Bronchial epithelial cell (primary cell): ENCODE measurements at places on chromosomes 6 and 20. TPM values are rescaled to one million over a fixed set of nuclear protein-coding genes. Genes with fewer than 3 reads are reported as not detected.
A peak's percentile ranks its signal among the peaks of the same experiment; 100 is the strongest.

GRCh38 chr6:108592371-108593337 lies 31.9 kb downstream of the FOXO3 start:
- peak; percentile 79 for DNase-seq

GRCh38 chr20:25042531-25043498 lies 15.1 kb downstream of the ACSS1 start:
- no peak for DNase-seq

DNA sequence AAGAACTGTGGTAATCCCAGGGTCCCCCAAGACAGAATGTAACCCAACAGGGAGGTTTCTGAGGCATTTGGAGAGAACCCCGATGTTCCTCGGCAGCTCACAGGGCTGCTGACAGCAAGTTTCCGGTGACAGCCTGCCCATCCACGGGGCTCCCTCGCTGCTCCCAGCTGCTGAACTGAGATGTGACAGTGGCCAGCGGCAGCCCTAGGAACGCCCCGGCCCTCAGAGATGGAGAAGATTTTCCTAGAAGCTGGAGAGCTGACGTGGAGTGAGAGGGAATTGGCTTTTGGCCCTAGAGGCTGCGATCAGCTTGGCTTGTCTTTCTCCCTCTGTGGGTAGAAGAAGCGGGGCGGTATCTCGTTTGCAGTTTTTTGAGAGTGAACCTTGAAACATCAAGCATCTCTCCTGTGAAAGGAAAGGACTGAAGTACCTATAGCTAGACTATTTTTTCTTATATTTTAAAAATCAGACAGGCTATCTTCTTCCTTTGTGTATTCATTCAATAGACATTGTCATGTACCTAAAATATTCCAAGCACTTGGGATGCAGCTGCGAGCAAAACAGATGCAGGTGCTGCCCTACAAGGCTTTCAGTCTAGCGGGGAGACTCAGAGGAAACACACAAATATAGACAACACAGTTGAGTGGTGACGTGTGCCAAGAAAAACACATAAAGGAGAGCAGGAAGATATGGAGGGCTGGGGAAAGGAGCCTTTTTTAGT lies 28.4 kb upstream of the NFATC2 start:
- no peak for DNase-seq

DNA sequence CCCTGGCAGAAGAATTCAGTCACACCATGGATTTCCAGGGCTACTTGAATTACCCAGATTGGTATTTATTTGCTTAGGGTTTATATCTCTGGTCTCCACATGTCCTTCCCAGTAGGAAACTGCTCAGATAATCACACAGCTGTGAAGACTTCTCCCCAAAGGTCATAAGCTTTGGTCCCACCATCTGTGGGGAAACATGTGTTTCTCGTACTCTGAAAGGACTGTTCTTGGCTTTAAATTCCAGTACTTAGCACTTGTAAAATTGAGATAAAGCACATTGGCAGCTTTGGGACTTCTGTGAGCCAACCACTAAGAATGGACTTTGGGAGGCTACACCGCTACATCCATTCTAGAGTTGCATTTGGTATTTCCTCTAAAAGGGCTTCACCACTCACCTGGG lies 205.3 kb upstream of the FOXA2 start:
- no peak for DNase-seq

The TMEM170B gene
- total RNA-seq, result under 0.01 and 0.13 TPM in 2 replicates

DNA sequence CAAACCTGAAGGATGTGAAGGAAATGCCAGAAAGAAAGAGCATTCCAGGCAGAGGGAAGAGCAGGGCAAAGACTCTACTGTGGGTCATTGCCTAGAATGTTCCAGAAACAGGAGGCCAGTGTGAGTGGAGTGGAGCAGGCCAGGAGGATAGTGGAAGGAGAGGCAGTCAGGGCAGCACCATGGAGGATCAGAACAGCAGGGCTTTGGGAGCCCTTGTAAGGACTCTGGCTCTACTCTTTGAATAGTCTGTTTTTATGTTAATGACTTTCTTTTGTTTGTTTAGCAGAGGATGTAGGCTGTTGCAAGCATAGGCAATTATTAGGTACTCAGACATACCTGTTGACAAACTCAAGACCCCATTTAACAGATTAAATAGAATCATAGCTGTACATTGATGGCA lies 23.6 kb upstream of the FBXL4 start:
- no peak for DNase-seq

- DNase-seq, result no peak
Observed at GRCh38 chr6:105774247-105774646, 311.9 kb upstream of the PRDM1 start.

GRCh38 chr6:170096191-170096802 lies 194.6 kb downstream of the DLL1 start:
- no peak for DNase-seq

- DNase-seq, result no peak
Observed at GRCh38 chr20:48702455-48702913, 125.3 kb downstream of the PREX1 start.

The OTOR gene
- not detected in 2 replicates for total RNA-seq

The C20orf96 gene
- 0.64 and 0.79 TPM in 2 replicates for total RNA-seq

- DNase-seq, result no peak
Observed at GRCh38 chr6:163429858-163430448, 15.4 kb downstream of the QKI start.

DNA sequence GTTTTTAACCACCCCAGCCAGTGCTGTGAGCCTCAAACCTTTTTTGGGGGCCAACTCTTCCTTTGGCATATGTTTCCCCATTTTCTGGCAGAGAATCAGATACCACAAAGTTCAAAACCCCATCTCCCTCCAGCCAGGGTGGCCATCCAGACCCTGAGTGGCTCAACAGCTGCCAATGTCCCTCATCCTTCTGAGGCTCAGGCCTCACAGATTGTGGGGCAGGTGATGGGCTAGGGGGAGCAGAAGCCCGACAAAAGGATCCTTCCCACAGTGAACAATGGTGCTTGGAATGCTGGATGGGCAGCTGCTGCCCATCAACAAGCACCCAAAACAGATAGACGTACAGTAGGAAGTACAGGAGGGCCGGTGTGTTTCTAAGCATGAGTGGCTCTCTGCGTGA lies 42.6 kb upstream of the IL17A start:
- DNase-seq, result no peak

DNA sequence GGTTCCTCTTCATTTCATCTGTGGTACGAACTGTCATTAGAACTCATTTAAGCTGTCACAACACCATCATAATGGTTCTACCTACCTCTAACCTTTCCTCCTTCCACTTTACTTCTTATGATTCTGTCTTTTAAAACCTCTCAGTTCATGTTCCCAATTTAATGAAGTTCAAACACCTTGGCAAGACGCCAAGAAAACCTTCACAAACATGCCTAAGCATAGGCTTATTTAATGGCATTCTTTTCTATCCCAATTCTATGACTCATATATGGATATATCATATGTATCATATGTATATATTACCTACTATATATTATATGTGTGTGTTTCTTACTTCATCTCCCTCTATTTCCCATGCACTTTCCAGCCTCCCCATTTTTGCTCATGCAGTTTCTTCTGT lies 283.4 kb upstream of the TBX18 start:
- peak; percentile 55 for DNase-seq

- DNase-seq, result no peak
Observed at GRCh38 chr20:18255526-18255925, 32.8 kb upstream of the ZNF133 start.

The RBPJL gene
- not detected in 2 replicates for total RNA-seq

The SS18L1 gene
- total RNA-seq, result 8.7 and 10.8 TPM in 2 replicates
